ENCODE measurements at places on chromosomes 3 and 15. TPM values are rescaled to one million over a fixed set of nuclear protein-coding genes. Genes with fewer than 3 reads are reported as not detected.

DNA sequence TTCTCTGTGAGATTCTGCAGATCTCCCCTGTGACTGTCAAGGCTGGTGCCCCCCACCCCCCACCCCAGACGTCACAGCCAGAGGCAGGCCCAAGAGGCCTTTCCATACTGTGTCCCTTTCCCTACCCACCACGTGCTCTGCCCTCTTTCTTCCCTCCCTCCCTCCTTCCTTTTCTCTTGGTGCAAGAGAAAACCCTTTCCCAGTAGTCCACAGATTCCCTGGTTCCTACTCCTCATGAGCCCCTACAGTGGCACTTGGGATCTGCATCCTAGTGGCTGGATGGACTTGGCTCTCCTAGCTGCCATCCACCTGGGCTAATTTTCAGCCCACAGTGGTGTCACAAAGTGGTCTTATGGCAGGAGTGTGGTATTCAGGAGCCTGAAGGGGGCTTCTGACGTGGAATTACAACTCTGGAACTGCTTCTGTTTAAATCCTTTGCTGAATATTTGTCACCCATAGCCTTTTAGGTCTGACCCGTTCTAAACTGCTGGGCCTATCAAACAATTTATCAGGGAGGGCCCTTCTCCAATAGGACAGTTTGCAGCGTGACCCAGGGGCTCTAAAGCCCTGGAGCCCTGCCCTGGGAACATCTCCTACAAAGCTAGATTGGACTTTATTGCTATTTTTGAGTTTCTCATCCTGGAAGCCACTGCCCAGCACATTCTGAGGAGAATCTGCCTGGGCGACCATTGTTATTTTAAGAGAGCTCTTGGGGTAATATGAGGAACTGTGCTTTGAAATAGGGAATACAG lies 35.3 kb downstream of the KLF13 start:
- no peaks in the 10 kb centered on the region for H3K36me3 ChIP-seq
- no peaks in the 10 kb centered on the region for H3K27me3 ChIP-seq
- H3K4me1 ChIP-seq, result peaks cover 17% of the 10 kb centered on the region
- H3K27ac ChIP-seq, result no peak overlapping the region
- H3K4me3 ChIP-seq, result no peak overlapping the region

GRCh38 chr15:82966671-82967071 lies 14.2 kb upstream of the HOMER2 start:
- no peaks in the 10 kb centered on the region for H3K4me1 ChIP-seq
- no peak overlapping the region for H3K4me3 ChIP-seq
- H3K27ac ChIP-seq, result no peak overlapping the region
- H3K27me3 ChIP-seq, result peaks cover 2% of the 10 kb centered on the region

GRCh38 chr3:113825090-113825489 lies 13.5 kb upstream of the GRAMD1C start:
- no peaks in the 10 kb centered on the region for H3K27me3 ChIP-seq
- peaks cover 3% of the 10 kb centered on the region for H3K4me1 ChIP-seq
- no peak overlapping the region for H3K4me3 ChIP-seq
- no peak overlapping the region for H3K27ac ChIP-seq
- H3K36me3 ChIP-seq, result no peaks in the 10 kb centered on the region
- DNase-seq, result no peak

- H3K36me3 ChIP-seq, result no peaks in the 10 kb centered on the region
- H3K27me3 ChIP-seq, result no peaks in the 10 kb centered on the region
- peaks cover 12% of the 10 kb centered on the region for H3K4me1 ChIP-seq
- no peak overlapping the region for H3K4me3 ChIP-seq
Observed at GRCh38 chr3:126850370-126851085, 132.4 kb upstream of the PLXNA1 start.

- H3K4me1 ChIP-seq, result no peaks in the 10 kb centered on the region
- H3K27me3 ChIP-seq, result no peaks in the 10 kb centered on the region
- DNase-seq, result no peak
- H3K27ac ChIP-seq, result no peak overlapping the region
- H3K36me3 ChIP-seq, result no peaks in the 10 kb centered on the region
Observed at GRCh38 chr3:161275919-161276318, 54.8 kb downstream of the NMD3 start.

GRCh38 chr3:185152410-185153170 lies at the start of gene C3orf70:
Gene C3orf70, minus strand, starts transcription at chr3:185153060. Its CDS starts 237 bp downstream, at chr3:185152823.
- peaks cover 18% of the 10 kb centered on the region for H3K27me3 ChIP-seq
- H3K36me3 ChIP-seq, result no peaks in the 10 kb centered on the region
- H3K4me3 ChIP-seq, result peak within 1 kb of the TSS; percentile 74
- DNase-seq, result peak; percentile 49
- peak within 1 kb of the TSS; percentile 56 for H3K27ac ChIP-seq
- peaks cover 5% of the 10 kb centered on the region for H3K4me1 ChIP-seq

DNA sequence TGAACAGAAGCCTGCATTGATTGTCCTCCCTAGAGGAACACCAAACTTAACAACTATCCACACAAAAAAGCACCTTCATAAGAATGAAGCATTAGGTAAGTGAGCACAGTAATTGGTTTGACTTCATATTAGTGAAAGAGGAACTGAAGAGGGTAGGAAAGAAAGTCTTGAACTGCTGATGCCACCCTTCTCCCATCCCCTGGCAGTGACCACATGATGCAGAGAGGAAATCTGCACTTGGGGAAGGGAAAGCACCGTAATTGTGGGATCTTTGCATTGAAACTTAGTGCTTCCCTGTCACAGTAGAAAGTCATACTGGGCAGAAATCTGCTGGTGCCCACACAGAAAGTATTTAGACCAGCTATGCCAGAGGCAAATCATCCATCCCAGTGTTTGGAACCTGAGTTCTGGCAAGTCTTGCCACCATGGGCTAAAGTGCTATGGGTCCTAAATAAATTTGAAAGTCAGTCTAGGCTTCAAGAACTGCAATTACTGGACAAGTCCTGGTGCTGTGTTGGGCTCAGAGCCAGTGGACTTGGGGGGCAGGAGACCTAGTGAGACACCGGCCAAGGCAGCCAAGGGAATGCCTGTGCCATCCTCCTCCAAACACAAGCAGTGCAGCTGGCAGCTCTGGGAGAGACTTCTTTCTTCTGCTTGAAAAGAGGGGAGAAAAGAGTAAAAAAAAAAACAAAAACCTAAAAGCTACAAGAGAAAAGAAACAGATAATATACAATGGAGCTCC lies 63.6 kb downstream of the SLC15A2 start:
- H3K36me3 ChIP-seq, result no peaks in the 10 kb centered on the region
- no peaks in the 10 kb centered on the region for H3K4me1 ChIP-seq
- H3K27me3 ChIP-seq, result no peaks in the 10 kb centered on the region
- H3K27ac ChIP-seq, result no peak overlapping the region
- H3K4me3 ChIP-seq, result no peak overlapping the region

The C15orf62 gene
- 0.19 TPM for total RNA-seq
